ENCODE measurements at places on chromosomes 2 and 18.

GRCh38 chr2:1967242-1968208, 223.2 kb upstream of the PXDN start:
- DNase-seq, result no peak

DNA sequence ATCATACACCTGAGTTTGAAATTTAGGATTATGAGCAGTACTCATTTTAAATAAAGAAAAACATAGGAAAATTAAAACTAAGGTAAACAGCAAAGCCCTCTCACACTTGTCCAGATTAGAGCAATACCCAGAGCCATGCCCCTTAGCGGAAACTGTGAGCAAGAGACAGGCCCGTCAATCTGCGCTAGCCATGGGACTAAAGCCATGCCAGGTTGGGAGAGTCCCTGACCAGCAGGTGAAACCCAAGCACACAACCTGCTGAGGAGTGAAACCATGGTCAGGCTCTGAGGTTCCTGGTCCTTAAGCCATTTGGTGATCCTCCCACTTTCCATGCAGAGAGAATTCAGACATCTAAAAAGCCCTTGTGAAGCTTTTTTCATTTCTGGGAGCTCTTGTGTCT, 494.3 kb downstream of the STK39 start:
- DNase-seq, result no peak

- no peak for DNase-seq
Observed at GRCh38 chr2:88074854-88075292, 7.2 kb downstream of the SMYD1 start.

DNA sequence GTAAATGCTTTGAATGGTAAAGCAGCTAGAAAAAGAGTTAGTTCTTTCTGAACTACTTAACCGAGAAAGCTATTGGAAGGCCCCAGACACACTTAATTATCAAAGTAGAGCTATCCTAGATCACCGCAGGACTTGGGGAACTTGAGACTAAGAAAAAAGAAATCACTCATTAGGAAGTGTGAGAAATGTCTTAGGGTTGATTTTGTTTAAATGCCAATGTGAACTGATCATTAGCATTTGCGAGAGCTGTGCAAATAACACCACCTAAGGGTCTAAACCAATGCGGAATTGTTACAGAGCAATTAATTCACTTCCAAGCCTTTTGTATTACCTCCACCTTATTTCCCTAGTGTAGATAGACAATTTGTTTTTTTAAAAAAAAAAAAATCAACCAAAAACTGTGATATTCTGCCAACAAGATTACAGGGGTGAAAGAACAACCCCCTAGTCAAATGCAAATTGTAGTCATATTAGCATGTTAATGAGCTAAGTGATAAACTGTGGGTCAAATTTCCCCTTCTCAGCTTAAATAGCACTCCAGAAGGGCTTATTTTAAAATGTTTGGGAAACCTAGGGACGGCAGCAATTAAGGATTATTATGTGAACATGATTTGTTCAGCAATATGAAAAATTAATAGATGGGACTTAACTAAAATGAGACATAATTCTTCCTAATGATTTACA, 246.2 kb upstream of the STON1 start:
- no peak for DNase-seq

- DNase-seq, result no peak
Observed at GRCh38 chr2:62304429-62305417, 108.8 kb downstream of the B3GNT2 start.

- no peak for DNase-seq
Observed at GRCh38 chr2:160207804-160208654, 8.0 kb upstream of the ITGB6 start.

GRCh38 chr2:5730386-5730785, 38.2 kb downstream of the SOX11 start:
- DNase-seq, result no peak

GRCh38 chr2:190835303-190835930, 45.2 kb upstream of the GLS start:
- no peak for DNase-seq

- DNase-seq, result no peak
Observed at GRCh38 chr2:119710281-119710680, 31.3 kb downstream of the TMEM177 start.

DNA sequence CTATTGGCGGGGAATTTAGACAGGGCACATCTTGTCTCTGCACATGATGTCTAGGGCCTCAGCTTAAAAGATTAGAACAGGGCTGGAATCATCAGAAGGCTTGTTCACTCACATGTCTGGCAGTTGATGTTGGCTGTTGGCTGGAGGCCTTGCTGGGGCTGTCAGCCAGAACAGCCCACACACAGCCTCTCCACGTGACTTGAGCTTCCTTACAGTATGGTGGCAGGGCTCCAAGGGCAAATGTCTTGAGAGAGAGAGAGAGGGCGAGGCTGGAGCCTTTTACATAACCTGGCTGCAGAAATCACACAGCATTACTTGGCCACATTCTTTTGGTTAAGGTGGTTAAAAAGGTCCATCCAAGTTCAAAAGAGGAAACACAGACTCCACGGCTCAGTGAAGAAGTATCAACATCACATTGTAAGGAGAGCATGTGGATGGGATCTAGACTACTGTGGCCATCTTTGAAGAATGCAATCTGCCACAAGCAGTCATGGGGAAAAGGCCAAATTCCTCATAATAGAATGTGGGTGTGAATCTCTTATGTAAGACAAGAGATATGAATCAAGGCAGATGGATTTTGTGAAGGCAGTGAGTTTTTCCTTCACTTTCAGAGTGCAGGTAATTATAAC, 30.4 kb downstream of the SRSF7 start:
- no peak for DNase-seq

DNA sequence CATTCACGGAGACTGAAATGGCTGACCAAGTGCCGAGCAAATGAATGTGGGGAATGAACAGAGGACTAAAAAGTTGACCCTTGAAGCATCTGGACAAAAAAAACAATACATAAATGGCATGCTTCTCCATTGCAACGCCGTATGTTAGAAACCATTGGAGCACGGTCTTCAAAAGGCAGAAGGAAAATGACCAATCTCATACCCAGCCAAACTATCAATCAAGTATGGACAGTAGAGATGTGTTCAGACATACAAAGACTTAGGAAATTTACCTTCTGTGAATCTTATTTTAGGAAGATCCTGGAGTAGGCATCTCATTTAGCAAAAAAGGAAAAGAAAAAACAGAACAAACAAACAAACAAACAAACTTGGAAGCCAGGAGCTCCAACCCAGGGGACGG, 44.5 kb downstream of the HS6ST1 start:
- no peak for DNase-seq

GRCh38 chr2:239261356-239261755, 139.5 kb downstream of the HDAC4 start:
- no peak for DNase-seq

GRCh38 chr2:150625741-150626140, 138.3 kb upstream of the RND3 start:
- no peak for DNase-seq

DNA sequence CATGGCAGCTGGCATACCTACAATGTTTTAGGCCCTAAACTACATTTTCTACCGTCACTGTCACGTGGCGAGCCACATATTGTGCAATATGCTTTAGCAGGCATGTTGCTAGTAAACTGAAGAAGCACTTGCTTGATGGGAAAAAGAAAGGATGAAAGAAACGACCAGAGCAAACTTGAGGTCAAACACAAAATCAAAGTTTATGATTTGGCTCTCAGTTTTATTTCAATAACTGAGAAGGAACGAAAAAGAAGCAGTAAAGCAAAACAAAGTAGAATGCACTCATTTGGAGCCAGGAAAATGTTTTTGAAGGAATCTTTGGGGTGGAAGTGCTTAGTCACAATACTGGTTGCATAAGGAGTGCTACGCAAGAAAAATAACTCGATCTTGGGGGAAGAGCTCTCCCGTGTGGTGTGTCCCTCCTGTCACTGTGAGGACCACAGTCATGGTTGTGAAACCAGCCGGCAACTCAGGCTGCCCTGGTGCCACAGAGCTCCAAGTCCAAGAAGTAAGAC, 349.8 kb downstream of the RBM43 start:
- no peak for DNase-seq

- DNase-seq, result no peak
Observed at GRCh38 chr2:46072101-46072820, 224.9 kb upstream of the EPAS1 start.

GRCh38 chr2:133500917-133501316, 67.3 kb downstream of the NCKAP5 start:
- no peak for DNase-seq

DNA sequence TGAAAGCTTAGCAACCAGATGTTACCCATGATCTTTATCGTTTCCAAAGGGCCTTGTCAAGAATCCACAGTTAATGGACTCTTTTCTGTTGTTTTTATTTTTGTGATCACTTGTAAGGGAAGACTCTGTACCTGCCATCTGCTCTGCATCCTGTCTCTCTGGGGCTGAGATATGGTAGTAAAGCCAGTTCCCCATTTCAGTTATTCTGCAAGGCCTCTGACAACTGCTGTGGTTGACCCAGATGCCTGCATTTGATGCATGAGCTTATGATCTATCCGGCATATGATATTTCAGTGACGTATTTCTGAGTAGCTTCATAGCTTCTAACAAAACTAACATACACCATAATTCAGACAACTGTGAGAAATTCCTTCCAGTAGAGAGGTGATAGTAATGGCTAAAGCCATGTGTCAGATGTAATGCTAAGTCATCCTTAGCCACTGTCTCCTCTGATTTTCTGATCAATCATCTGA, 105.1 kb downstream of the TPO start:
- no peak for DNase-seq

GRCh38 chr2:45153121-45153520, 143.9 kb upstream of the SIX2 start:
- DNase-seq, result no peak

DNA sequence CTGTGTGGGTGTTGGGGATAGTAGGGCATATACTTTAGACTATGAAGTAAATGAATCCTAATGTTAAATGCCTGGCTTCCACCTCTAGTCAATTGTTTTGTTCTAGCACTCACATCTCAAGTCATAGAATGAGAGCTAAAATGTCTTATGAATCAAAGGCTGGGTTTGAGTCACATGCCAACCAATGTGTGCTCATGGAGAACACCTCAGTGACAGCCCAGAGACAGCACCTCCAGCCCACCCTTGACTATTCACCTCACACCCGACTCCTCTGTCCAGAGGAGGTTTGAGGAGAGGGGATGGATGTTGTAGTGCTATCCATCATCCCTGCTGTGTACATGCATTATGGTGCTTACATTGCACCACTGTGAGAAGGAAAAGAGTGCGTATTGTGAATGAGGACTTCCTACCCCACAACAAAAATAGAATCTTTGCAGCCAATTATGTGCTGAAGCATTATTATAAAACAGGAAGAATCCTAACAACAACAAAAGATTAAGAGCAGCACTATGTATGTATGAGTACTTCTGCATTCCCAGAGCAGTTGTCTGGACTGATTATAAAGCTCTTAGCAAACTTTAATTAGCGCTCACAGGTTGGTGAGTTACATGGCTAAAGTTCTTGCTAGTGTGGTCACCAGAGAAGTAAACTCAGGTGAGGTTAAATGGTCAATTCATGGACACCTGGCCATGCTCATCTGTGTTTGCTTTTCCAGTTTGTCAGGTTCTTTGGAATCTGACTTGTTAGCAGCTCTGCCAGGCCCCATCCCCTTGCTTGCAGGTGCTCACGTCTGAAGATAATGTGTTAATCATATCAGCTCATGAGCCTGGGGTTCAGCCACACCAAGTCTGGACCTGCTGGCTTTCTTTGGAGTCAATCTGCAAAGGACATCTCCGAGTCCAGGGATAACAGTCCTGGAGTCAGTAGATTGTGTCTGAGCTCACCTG, 55.3 kb upstream of the NABP1 start:
- no peak for DNase-seq

GRCh38 chr2:224195925-224196571, 157.0 kb upstream of the SERPINE2 start:
- no peak for DNase-seq

DNA sequence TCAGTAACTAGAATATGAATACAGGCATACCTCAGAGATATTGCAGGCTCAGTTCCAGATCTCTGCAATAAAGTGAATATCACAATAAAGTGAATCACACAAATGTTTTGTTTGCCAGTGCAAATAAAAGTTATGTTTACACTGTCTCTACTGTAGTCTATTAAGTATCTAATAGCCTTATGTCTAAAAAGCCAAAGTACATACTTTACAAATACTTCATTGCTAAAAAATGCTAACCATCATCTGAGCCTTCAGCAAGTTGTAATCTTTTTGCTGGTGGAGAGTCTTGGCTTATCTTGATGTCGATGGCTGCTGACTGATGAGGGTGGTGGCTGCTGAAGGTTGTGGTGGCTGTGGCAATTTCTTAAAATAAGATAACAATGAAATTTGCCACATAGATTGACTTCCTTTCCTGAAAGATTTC, 159.4 kb downstream of the MYO1B start:
- DNase-seq, result no peak

All from stimulated activated CD4-positive, alpha-beta T cell treated with anti-CD3 and anti-CD28 coated beads, Interleukin-1b, Interleukin-23, amount 100 ng/mL, for 1 hour (primary cell).